ENCODE measurements at places on chromosomes 4 and X.

DNA sequence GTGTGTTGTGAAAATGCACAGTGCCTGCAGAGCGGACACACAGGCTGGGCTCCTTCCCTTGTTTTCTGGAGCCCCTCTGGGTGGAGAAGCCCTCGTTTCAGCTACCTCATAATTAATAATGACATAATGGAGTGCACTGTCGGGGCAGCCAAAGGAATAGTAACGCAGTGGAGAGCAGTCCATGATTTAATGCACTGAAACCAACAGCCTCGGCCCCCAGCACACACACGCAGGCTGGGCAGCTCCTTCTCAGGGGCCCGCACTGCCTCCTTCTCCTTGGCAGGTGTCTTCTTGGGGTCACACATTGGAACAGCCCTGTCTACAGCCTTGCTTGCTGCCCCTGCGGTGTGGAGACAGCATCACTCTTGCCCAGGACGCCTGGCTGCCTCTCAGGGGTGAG lies 89.2 kb downstream of the DCTD start:
- DNase-seq: no peak

GRCh38 chr4:94202769-94203168 lies 4.9 kb upstream of the SMARCAD1 start:
- DNase-seq: no peak

DNA sequence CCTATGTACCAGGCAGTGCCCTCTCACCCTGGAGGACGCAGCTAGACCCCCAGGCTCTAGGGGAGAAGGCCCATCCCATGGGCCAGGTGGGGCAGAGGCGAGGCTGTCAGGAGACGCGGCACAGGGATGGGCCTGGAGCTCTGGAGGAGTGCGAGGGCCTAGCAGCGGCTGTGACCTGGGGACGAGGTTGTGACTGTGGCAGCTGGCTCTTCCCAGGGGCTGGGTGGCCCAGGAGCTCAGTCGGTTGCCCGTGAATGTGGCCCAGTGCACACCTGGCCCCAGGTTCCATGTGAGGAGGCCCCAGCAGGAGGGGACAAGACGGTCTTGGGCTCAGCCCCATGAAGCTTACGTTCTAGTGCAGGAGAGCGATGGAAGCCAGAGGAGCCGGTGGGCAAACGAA lies 31.0 kb upstream of the ADRA2C start:
- no peak for DNase-seq

- DNase-seq: no peak
Measured at GRCh38 chr4:173448608-173449379, 49.9 kb upstream of the SCRG1 start.

GRCh38 chr4:105461221-105461620 lies 12.6 kb downstream of the PPA2 start:
- no peak for DNase-seq

- DNase-seq: no peak
Measured at GRCh38 chr4:102326951-102327350, 18.3 kb downstream of the SLC39A8 start.

DNA sequence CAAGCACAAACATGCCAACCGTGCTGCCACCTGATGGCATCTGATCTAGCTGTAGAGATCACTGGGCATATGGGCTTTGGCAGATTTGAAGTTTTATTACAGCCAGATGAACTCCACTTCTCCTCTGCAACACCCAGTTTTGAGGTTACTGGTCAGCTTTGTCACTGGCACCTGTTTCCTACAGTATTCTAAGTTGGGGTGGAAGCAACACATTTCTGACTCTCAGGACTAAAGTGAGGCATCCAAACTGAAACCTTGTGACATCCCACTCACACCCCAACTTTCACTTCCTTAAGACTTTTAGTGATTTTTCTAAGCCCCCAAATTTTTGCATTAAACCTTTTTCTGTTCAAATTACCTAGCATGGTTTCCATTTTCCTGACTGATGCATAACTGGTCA lies 115.1 kb upstream of the PCDH18 start:
- no peak for DNase-seq

DNA sequence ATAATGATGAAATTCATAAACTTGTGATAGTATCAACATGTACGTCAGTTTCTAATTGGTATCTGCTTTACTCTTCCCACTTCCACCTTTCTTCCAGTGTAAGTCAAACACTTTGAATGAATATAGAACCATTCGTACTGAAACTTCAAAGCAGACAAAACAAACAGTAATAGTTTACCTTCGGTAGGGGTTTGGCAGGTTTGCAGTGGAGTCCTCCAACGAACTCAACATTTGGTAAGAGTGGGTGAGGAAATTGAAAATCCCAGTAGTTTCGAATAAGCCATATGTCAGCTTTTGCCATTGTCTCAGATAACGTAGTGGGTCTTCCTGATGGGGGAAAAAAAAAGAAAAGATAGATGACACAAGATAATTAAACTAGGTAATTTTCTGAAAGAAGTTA lies 2.2 kb downstream of the UGT2B4 start:
- DNase-seq: no peak

- no peak for DNase-seq
Measured at GRCh38 chr4:108193886-108194672, 25.3 kb upstream of the LEF1 start.

GRCh38 chrX:13023567-13023966 lies 20.9 kb downstream of the FAM9C start:
- no peak for DNase-seq

DNA sequence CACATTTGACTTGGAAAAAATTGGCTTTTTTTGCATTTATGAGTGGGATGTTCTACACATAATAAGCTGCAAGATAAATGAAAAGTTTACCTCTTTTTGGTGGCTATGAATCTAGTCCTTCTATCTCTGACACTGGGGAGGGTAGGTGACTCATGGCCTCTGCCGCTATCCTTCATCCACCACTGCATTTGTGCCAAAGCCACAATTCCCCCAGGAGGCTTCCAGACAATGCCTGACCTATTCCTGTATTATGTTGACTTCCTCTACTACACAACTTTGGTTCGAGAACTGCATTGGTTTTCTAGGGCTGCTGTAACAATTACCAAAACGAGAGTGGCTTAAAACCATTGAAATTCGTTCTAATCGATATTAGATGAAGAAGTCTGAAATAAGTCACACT lies 245.6 kb downstream of the TRAM1L1 start:
- no peak for DNase-seq

- DNase-seq: no peak
Measured at GRCh38 chr4:53608242-53608641, 17.0 kb upstream of the LNX1 start.

GRCh38 chr4:19382993-19383756 lies 868.5 kb upstream of the SLIT2 start:
- no peak for DNase-seq

DNA sequence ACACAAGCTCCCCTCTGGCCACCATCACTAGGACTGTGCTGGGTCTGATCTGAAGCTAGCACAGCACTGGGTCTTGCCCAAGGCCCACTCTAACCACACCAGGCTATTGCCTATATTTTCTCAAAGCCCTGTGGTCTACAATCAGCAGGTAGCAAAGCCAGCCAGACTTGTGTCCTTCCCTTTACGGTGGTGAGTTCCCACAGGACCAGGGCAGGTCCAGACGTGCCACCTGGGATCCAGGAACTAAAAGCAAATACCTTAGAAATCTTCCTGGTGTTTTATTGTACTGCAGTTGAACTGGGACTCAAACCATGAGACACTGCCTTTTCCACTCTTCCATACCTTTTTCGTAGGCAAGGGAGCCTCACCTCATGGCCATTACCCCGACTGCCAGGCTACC lies 9.0 kb upstream of the MAGEC2 start:
- no peak for DNase-seq

DNA sequence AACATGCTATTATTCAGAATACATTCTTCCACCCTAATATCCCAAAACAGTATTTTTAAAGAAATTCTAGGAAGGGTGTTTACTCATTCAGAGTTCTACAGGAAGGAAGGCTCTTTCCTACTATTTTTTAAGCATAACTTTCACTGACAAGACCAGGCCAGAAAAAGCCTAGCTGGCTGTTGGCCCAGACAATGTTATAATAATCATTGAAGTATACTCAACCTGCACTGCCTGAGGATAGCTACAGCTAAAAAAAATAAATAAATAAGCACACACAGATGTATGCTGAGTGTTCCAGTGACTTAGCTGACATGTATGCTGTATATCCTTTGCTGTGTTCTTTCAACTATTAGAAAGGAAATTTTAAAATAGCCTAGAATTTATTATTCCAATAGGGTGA lies 145.8 kb upstream of the SPRY1 start:
- DNase-seq: no peak

DNA sequence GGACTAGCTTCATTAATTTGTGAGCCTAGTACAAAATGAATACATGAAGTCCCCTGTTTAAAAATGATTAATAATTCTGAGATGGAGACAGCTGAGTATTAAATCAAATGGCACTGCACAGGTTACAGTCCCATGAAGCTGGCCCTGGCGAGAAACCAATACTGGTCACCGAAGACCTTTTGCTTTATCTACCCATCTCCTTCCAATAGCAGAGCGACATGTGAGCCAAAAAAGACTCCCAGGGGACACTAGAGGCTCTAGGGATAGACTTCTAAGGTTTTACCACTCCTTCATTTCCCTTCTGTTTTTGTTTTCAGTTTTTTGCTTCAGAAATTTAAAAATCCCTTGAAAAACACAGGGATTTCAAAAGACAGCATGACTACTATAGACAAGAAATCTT lies 97.0 kb upstream of the CCSER1 start:
- DNase-seq: no peak

All from NCI-H1417 treated with DMSO at 0.1 percent for 48 hours (cell line).